Stimulated activated CD4-positive, alpha-beta T cell treated with anti-CD3 and anti-CD28 coated beads, Interleukin-1b, Interleukin-23, amount 100 ng/mL, for 1 hour (primary cell): ENCODE measurements at places on chromosomes 12 and 14.

DNA sequence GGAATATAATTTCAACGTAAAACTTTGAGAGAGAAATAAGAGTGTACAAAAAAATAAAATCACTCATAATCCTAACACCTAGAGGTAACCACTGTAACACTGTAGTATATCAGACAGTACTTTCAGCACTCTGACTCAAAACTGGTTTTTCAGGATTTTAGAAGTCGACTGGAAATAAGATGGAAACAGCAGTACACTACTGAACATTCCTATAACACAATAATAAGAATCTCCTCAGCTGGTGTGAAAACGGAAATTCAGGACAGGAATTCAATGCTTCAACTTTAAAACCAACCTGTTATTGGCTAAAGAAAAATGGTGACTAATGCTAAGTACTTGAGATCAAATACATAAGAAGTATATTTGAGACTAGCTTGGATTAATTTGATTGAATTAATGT is 12.3 kb upstream of the PITPNM2 start:
- no peak for DNase-seq

- no peak for DNase-seq
Measured at GRCh38 chr12:4911316-4911994, 1.8 kb downstream of the KCNA1 start.

DNA sequence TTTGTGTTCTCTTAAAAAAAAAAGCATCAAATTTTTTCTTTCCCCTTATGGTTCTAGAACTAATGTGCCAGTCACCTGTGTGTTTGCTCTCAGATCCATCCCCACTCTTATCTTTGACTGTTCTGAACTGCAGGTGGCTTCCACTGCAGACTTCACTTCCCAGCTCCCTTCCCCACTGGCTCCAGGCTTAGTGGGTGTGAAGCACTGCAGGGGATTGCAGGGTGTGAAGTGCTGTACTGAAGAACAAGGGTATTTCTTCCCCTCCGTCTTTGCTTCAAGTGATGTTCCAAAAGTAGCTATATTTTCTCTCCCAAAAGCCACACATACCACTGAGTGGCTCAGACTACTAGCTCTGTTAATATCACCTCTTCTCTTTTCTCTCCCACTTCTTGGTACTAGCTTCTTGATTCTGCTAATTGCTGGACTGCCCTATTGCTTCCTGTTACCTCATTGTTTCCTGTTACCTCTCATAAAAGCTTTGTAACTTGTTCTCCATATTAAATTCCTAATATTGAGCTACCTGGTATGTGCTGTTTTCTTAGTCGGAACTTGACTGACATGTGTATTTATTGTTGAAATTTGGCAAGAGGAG is 115.4 kb upstream of the PRICKLE1 start:
- no peak for DNase-seq

DNA sequence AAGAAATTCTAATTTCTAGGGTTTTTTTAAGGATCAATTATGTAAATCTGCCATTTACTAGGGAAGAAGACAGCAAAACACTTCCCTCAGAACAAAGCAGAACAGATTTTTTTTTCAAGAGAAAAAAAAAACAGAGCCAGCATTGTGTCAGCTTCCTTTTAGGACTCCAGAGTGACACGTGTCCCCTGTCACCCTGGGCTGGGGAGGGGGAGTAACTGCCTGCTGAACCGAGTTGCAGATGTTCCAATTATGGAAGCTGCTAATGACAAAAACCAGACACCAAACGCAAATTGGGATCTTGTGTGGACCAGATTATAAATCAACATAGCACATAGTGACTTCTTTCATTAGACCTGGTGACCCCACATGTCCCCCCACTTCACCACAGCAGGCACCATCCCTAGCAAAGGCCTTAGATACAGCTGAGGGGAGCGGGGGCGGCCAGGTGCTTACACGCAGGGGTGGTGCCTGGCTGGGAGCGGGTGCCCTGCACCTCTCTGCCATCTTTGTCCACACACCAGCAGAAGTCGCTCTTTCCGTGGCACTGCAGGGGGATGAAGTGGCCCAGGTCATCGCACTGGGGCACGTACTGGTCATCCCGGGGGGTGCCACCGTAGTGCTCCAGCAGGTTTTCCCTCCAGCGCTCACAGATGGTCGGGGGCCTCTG is 25.4 kb downstream of the RTRAF start:
- no peak for DNase-seq

- no peak for DNase-seq
Measured at GRCh38 chr14:53144244-53144643, 8.9 kb downstream of the DDHD1 start.

- DNase-seq = no peak
Measured at GRCh38 chr14:98943907-98944306, 328.1 kb downstream of the BCL11B start.

DNA sequence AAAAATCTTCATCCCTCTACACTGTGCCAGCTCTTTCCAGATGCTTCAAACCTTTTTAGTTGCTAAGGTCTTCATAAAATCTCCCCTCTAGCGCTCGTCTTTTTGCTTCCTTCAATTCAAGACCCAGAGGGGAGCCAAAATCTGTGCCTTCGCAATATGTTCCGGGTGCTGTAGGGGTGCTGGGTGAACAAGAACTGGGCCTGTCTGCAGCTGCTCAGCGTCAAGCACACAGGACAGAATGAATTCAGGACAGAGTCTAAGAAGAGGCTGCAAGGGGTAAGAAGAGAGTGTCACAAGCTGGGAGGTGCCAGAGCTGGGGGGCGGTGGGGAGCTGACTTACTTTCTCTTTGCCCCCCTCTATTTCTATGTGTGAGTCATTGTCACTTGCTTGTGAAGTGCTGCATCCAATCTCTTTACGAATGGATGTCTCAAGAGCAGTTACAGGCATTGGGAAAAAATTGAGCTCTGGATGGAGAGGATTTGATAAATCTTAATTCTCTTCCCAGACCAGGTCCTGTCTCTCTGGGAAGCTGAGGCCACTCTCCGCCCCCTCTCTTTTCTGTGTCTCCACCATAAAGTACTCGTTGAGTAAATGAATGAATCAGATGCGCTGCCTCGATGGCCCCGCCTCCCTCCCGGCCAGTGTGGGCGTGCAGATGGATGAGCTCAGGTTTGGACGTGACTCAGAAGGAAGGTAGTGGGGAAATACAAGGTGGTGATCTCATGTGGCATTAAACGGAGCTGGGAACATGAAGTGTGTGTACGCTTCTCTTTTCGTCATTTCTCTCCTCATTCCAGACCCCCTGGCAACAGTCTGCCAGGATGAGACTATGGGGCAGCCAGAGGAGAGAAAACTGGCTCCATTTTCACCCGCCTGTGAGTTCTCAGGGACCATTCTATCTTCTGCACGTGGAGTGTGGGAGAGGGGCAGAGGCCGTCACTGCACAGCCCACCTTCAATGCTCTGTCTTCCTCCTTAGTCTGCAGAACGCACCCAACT is 91.3 kb downstream of the TSPAN9 start:
- no peak for DNase-seq

DNA sequence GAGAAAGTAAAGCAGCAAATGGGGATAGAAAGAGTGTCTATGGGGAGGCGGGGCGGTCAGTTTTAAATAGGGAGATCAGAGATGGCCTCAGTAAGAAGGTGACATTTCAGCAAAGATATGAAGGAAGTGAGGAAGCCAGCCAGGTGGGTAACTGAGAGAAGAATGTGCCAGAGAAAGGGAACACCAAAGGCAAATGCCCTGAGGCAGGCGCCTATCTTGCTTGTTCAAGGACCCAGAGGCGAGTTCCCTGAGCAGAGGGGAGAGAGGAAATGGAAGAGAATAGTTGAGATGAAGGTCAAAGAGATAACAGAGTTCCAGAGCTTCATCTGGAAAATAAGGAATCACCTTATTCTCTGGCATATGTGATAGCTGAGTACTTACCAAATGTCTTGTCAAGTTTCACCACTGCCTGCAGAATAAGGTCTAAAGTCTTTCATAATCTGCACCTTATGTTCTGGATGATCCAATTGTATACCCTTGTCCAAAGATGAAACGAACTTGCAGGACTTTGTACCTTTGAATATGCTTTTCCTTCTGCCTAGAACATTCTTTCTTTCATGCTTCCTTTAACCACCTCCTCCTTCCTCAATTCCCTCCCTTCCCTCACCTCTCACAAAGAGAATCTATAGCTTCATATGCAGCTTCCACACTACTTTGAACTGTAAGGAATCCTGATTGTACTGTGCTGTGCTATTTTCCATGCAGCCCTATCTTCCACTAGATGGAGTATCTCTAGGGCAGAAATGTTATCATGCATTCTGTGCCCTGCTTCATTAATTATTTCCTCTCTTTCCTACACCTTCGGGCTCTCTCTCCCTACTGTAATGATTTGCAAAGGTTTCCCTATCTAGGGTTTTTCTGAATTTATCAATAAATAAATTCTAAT is 38.5 kb downstream of the GNPTAB start:
- no peak for DNase-seq

- DNase-seq = no peak
Measured at GRCh38 chr12:81987371-81987770, 228.2 kb upstream of the PPFIA2 start.

- DNase-seq = no peak
Measured at GRCh38 chr12:69620077-69620476, 9.4 kb upstream of the LRRC10 start.

GRCh38 chr12:52063082-52063924 is 6.5 kb upstream of the ATG101 start:
- no peak for DNase-seq

GRCh38 chr12:49976557-49976956 is 3.8 kb downstream of the AQP6 start:
- no peak for DNase-seq

GRCh38 chr12:105548626-105549025 is 218.1 kb downstream of the C12orf75 start:
- no peak for DNase-seq

GRCh38 chr12:65449400-65449799 is 170.9 kb downstream of the MSRB3 start:
- DNase-seq = no peak

DNA sequence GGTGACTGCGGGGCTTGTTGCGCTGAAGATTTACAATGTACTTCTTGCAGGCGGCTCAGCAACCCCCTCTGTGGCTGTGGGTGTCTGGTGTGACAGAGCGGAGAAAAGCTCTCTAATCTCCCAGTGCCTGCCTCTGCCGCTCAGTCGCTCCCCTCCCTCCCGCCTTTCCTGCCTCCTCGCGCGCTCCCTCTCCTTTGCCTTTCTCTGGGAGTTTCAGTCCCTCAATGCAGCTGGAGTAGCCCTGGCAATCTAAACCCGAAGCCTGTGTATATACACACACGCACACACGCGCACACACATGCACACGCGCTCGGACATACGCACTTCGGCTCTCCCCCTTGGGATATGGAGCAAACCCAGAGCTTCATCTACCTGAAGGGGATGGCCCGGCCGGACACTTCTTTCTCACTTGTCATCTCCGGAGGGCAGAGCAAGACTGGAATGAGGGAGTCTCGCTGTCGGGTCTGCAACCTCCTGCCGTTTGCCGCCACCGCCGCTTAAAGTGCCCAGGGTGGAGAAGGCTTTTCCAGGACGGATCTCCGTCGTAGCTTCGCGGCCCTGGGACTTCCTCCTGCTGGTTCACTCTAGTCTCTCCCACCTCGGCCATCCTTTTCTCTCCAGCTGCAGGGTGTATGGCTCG is 599 bp upstream of the TRHDE start:
- no peak for DNase-seq

- DNase-seq = no peak
Measured at GRCh38 chr14:37088356-37089215, 83.8 kb downstream of the SLC25A21 start.

GRCh38 chr12:59096246-59096645 is 175.9 kb upstream of the LRIG3 start:
- no peak for DNase-seq

- no peak for DNase-seq
Measured at GRCh38 chr12:98741556-98742265, 96.6 kb downstream of the APAF1 start.

DNA sequence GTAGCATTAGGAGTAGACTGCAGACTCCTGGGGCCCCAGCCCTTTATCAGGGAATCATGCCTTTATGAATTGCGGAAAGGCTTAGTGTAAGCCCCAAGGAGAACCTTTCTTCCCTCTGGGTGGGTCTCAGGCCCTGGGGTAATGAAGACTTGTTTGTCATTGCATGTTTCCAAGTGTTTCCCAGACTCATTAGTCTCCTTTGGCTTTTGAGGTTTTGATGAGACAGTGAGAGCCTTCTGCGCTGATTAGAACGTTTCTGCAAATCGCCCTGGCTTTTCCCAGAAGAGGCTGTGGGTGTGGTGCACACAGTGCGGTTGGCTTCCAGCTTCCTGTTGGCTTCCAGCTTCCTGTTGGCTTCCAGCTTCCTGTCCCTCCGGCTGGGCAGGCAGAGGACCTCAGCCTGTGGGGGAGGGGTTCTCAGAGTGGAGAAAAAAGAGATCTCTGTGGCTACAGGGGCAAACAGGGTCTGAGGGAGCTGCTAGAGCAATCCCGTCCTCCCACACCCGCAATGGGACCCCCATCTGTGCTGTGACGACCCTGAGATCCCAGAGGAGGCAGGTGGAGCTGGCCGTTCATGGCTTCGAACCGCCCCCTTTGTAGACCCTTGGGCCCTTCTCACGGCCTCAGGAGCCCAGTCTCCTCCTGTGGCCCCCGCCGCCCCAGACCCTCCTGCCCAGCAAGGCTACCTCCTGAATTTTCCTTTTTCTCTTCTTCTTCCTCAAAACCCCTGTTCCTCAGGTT is 42.1 kb downstream of the GPR68 start:
- DNase-seq = no peak

GRCh38 chr14:45068396-45068795 is 15.5 kb upstream of the PRPF39 start:
- DNase-seq = no peak

GRCh38 chr12:45223868-45224267 is 8.0 kb downstream of the ANO6 start:
- no peak for DNase-seq

- no peak for DNase-seq
Measured at GRCh38 chr14:20707622-20708021, 19.1 kb downstream of the ANG start.

- no peak for DNase-seq
Measured at GRCh38 chr12:109009766-109010165, 11.1 kb downstream of the SVOP start.

GRCh38 chr12:67077617-67078016 is 191.5 kb upstream of the CAND1 start:
- no peak for DNase-seq

- DNase-seq = no peak
Measured at GRCh38 chr14:51202914-51203665, 37.0 kb upstream of the TMX1 start.

GRCh38 chr14:23359722-23360447 is 5.1 kb downstream of the EFS start:
- DNase-seq = no peak

DNA sequence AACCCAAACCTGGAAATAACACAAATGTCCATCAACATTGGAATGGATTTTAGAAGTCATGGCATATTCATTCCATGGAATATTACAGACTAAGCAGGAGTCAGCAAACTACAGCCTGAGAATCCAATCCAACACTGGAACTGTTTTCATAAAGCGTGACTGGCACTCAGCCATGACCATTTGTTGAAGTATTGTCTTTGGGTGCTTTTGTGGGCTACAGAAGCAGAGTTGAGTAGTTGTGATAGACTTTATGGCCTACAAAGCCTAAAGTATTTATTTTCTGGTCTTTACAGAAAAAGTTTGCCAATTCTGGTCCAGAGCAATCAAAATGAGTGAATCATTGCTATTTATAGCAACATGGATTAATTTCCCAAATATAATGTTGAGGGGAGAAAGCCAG is 34.5 kb upstream of the FRS2 start:
- DNase-seq = no peak
